Dorsolateral prefrontal cortex (tissue), 122 donors: ENCODE measurements at places on chromosomes 5 and 9.

DNA sequence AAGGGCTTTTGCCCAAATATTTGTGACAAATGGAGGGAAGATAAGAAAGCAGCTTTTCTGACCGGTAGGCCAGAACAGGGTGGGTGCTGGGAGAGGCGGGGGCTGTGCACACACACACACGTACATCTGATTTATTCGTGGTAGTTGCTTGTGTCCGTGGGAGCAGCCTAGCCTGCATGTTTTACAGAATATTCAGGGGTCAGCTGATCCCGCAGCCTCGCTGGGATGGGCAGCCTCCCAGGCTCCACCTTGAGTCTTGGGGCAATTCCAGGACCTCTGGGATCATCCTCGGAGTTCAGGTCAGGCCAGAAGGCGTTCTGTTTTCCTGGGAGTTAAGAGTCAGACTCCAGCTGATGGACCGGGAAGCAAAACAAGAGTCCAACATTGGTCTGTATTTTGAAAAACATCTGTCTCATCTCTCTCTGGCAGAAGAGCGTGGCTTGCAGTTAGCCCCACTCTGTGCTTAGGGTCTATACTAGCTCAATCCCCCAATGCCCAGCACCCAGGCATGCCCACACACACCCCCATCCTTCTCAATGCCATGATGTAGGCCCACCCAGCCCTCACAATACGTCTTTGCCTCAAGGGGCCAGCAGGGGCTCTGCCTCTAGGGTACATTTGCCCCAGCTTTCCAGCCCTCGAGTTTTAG is 210.6 kb downstream of the GOLPH3 start:
- no peak for DNase-seq

DNA sequence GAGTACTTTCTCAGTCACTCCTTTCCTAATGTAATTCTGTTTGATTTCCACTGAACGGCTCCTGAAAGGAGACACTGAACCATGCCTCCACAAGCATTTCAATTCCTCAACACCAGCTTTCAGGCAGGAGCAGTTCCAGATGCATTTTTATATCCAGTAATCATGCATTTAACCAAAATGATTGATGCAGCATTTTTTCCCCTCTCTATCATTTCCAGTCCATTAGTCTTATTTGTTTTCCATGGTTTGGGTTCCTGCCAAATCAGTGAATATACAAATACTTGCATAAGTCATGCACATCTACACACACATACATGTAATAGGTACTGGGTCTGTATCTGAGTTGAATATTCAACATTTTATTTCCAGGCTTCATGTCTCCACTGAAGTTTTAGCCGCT is 122.7 kb downstream of the GRIA1 start:
- no peak for DNase-seq

DNA sequence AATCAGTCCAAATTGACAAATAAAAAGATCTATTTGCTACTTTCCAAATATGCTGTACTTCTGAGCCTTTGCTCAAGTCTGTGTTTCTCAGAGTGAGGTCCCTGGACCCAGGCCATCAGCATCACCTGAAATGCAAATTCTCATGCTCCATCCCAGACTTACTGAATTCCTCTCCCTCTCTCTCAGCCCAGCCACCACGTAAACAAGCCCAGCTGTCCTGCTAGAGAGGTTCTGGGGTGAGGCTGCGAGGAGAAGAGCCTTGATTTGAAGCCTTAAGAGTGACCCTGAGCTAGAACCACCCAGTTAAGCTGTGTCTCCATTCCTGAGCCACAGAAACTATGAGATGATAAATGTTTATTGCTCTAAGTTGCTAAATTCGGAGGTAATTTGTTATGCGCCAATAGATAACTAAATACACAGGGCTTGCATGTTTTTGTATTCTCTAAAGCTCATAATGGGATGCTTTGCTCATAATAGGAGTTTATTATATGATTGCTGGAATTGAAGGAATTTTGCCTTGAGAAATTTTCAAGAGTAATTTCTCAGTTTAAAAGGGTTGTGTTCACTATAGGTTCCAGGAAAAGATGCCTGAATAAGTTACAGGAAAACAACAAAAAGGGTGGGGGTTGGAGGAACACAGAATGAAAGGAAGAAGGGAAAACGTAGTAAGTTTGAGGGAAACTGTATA is 98.9 kb upstream of the SPATA31D4 start:
- DNase-seq, result no peak

GRCh38 chr5:12934722-12935121 is 1009.8 kb downstream of the DNAH5 start:
- DNase-seq, result no peak

DNA sequence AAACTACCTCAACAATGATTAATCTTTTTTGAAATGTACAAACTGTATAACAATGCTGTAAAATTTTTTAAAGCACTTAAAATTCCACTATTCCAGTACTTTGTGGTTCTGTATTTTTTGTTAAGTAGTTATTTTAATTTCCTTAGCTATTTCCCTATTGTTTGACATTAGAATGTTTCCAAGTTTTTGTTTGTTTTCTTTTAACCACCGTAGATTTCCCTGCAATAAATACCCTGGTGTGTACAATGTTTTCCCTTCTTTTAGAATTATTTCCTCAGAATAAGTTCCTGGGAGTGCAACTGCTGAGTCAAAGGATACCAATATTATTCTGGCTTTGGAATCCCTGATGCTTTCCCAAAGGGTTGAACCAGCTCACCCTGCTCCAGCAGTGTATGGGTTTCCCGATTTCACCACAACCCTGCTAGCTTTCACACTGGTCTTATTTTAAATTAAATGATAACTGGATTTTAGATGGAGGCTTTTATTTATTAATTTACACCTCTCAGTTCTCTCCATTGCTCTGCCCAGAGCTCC is 20.6 kb upstream of the ANGPTL2 start:
- no peak for DNase-seq

DNA sequence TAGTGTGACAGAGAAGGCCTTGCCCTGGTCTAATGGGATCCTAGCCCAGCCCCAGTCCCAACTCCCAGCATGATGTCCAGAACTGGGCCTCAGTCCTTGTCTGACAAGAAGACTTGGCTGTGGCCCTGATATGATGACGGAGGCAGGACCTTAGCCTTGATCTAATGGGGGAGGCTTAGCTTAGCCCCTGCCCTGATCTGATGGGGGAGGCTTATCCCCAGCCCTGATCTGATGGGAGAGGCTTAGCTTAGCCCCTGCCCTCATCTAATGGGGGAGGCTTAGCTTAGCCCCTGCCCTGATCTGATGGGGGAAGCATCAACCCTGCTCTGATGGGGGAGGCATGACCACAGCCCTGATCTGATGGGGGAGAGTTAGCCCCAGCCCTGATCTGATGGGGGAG is 3.7 kb downstream of the PKN3 start:
- peak; percentile 2 for DNase-seq

- DNase-seq, result no peak
Observed at GRCh38 chr5:111379391-111379816, 132.9 kb downstream of the STARD4 start.

- DNase-seq, result no peak
Observed at GRCh38 chr9:16509997-16510396, 360.5 kb downstream of the BNC2 start.

- DNase-seq, result no peak
Observed at GRCh38 chr5:149839761-149840160, 104.8 kb downstream of the PDE6A start.

GRCh38 chr5:7805379-7805778 is 45.6 kb downstream of the CFAP90 start:
- no peak for DNase-seq
